ENCODE measurements at places on chromosomes 2 and 18.

DNA sequence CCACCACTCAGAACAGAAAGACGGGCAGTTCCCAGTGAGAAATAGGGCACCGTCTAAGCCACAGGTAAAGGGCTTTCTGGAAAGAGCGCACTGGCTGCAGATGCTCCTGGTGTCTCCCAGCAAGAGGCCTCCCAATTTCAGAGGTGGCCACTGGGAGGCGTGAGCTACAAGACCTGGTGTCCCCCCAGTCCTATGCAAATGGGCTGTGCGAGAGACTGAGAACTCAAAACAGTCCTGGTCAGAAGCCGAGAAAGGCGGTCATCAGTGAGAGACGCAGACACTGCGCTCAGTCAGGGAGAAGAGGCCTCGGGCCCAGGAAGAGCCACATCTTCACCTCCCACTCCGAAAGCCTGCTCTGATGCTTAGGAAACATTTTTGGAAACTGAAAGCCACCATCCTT is 179.5 kb downstream of the EIPR1 start:
- DNase-seq: no peak

DNA sequence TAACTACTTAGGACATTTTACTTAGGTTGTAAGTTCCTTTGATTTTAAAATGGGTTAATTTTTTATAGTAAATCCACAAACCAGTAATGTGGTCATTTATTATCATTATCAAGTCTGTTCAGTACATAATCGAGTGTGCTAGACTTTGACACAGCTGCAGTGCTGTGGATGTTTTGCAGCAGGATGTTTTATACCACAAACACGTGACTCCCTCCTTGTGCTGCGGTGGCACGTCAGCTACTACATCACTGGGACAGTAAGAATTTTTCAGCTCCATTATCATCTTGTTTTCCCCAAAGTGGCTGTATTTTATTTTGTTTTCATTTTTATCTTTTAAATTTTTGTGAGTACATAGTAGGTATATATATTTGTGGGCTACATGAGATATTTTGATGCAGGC is 70.0 kb downstream of the ATP9B start:
- no peak for DNase-seq

- no peak for DNase-seq
Observed at GRCh38 chr2:53629501-53629900, 138.1 kb upstream of the CHAC2 start.

GRCh38 chr2:121005453-121005852 is 269.8 kb downstream of the GLI2 start:
- DNase-seq: no peak

DNA sequence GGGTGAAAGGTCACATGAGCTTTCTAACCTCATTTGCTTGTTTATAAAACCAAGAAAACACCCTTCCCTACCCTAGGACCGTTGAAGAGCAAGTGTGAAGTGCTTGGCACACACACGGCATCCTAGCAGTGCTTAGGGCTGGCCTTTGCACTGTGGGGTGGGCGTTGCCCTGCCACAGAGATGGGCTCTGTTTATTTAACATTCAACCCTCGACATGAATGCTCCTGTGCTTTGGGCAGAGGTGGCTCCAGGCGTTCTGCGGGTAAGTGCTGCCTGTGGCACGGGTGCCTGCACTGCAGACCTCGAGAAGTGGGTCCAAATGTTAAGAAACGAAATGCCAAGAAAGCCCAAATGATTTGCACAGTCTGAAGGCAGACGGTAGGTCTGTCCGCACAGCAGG is 170.1 kb downstream of the FHOD3 start:
- no peak for DNase-seq

DNA sequence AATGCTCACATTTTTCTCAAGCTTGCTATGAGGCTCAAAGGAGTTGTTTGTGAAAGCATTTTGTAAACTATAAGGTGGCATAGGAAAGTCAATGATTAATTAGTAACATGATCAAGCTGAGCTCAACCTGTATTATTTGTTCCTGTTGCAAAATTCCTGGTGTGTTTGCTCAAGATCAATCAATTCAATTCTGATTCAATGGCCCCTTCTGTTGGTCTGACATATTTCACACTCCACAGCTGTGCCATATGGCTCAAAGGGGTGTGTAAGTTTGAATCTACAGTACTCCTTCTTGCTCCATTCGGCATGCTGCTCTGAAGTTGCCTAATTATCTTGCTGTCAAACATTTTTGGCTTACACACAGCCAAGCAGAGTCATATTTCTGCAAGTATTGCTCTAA is 341.6 kb upstream of the LRP1B start:
- DNase-seq: no peak

GRCh38 chr2:228522276-228522675 is 340.8 kb upstream of the SPHKAP start:
- DNase-seq: no peak

DNA sequence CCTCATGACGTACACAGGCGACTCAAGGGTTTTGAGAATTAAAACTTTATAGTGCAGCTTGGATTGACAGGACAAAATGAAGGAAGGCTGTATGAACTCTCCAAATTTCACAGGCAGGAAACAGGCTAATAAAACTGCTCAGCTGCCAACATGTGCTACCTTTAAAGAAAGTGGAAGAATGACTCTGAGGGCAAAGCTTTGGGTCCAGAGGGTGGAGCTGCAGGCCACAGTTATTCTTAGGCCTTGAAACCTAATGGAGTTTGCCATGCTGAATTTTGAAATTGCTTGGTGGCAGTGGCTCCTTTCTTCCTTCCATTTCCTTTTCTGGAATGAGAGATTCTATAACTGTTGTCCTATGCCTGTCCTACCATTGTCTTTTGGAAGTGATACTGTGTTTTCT is 34.8 kb downstream of the HAT1 start:
- DNase-seq: peak; percentile 20

DNA sequence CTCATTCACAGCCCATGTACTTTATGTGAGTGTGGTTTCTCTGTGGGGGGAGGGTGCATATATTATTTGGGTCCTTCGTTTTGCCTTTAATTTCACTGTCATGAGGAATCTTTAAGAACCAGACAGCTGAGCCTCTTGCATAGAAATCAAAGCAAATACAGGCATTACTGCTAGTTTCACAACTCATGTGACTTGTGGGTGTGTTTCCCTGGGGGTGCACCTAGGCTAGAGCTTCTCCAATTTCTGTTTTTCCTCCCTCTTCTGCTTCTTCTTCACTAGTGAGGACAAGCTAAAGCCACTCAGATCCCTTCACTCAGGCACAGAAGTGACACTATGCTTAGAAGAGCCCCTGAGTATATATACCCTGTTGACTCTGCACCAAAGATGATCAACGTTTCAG is 131.4 kb downstream of the ACOXL start:
- no peak for DNase-seq

GRCh38 chr2:176242276-176242675 is 27.0 kb upstream of the MTX2 start:
- DNase-seq: no peak

- DNase-seq: no peak
Observed at GRCh38 chr2:57711991-57712390, 334.6 kb upstream of the VRK2 start.

Measured in GDM1 (cell line).